ENCODE measurements at places on chromosomes 3 and 15.
A peak's percentile ranks its signal among the peaks of the same experiment; 100 is the strongest.

DNA sequence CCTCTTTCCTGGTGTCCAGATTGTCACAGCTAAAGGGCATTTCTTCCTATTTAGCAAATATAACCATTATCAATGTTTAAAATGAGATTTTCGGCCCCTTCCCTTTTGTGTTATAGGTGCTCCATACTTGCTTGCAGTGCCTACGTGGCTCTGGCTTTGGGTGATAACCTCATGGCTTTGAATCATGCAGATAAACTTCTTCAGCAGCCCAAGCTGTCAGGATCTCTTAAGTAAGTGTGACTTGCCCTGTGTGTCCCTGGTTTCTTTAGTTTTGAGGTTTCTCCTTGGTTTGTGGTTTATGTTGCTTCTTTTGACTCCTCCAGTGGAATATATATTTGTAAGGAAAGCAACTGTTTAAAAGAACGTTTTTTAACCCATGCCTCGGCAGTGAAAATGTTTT lies 58.5 kb upstream of the TRIM71 start:
- no peak for DNase-seq

GRCh38 chr3:157297328-157297915 lies 137.5 kb upstream of the CCNL1 start:
- no peak for DNase-seq

DNA sequence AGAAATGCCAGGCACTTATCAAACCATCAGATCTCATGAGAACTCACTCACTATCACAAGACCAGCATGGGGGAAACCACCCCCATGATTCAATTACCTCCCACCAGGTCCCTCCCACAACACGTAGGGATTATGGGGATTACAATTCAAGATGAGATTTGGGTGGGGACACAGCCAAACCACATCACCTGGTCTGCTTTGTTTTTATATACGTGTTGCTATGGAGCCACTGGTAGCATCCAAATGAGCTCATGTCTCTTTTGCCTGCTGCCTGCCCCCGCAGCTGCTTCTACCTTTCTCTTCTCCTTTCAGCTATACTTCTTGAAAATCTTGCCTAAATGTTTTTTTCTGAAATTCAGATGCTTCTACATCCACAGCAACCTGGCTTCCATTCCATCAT lies 26.8 kb upstream of the PCOLCE2 start:
- DNase-seq: no peak

DNA sequence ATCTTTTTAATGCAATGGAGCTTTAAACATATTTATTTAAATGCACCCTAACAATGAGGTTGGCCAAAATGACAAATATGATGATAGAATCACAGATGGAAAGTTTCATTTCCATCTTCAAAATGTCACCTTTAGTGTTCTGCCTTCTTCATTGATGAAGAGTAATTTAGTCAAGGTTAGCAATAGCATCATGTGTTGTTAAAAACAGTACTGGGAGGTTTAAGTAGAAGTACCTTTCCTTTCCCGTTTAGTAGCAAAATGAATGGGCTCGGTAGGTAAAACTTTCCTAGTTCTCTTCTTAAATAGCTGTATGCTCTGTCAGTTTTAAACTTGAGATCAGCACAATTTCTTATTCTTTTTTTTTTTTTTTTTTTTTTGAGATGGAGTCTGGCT lies 35.1 kb downstream of the EIF2AK4 start:
- no peak for DNase-seq

- DNase-seq: no peak
Measured at GRCh38 chr3:160006282-160007163, 17.9 kb downstream of the IL12A start.

DNA sequence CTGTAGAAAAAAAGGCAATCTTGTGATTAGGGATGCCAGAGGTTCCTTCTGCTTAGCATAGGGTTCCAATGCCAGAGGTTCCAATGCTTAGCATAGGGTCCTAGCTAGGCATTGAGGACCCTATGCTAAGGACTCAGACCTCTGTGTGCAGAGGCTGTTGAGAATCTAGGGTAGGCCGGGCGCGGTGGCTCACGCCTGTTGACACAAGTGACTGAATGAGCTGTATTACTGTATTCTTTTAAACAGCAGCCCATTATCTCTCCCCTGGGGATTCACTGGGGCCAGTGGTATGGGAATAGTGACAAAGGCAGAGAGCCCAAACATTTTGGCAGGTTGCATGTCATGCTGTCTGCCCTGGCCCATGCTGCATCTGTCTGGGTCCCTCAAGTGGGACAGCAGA lies 16.2 kb downstream of the PAK6 start:
- no peak for DNase-seq

- DNase-seq: no peak
Measured at GRCh38 chr3:150503402-150504099, 42.7 kb downstream of the SERP1 start.

GRCh38 chr15:52082197-52083036 lies 30.2 kb downstream of the BCL2L10 start:
- no peak for DNase-seq

DNA sequence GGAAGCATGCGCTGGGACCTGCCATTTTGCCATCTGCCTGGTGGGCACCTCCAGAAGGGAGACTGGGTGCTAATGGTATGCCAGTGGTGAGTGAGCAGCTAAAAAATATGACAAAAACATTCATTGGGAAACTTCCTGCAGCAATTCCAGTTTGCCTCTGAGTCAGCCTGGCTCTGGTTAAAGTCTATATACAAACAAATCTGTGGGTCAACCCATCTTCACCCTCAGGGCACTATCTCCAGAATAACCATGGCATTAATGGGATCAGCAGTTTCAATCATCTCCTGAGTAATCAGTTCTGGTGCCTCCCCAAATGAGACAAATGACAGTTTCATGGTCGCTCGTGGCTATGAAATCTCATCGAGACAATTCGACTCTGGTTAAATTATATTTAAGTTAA lies 21.5 kb downstream of the FRMD4B start:
- no peak for DNase-seq

GRCh38 chr3:34183611-34184340 lies 385.3 kb downstream of the PDCD6IP start:
- no peak for DNase-seq

GRCh38 chr3:65521032-65521431 lies 517.7 kb downstream of the MAGI1 start:
- DNase-seq: no peak

- no peak for DNase-seq
Measured at GRCh38 chr3:24375947-24376384, 118.7 kb downstream of the THRB start.

DNA sequence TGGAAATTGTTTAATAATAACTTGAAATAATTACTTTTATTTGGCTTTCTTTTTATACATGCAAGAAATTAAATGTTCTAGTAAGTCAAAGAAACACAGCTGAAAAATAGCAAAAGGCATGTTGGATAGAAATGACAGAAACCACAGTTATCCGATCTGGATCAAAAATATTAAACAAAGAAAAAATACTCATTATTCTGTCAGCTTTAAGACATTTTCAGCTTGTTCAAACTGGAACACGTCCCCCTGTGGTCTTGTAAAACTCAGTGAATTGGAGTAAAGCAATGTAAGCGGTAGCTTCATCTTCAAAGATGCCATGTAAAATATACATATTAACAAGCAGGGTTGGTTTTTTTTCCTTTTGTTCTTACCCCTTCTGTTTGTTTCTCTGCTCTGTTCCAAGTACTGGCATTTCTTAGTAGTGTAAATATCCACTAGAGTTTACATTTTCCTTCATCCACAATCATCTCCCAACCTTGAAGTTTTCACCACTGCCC lies 223.4 kb downstream of the IGSF11 start:
- no peak for DNase-seq

DNA sequence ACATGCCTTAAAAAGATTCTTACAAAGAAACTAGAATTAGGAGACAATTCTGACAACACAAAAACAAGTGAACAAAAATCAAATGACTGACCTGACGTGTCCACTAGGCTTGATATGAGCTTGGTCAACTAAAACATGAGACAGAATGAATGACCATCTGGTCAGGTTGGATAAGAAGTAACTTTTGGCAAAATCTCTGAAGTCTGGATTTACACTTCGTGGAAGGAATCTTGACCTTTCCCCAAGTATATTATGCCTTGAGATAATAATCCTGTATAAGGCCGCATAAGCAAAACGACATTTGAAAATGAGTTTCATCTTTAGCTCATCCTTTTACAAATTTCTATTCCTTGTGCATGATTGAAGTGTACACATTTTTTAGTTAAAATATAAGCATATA lies 1.1 kb upstream of the TF start:
- no peak for DNase-seq

GRCh38 chr15:88035381-88035780 lies 221.2 kb downstream of the NTRK3 start:
- DNase-seq: no peak

GRCh38 chr15:69316291-69316690 lies 17.6 kb downstream of the PAQR5 start:
- no peak for DNase-seq

GRCh38 chr3:99418209-99418635 lies 220.2 kb upstream of the COL8A1 start:
- DNase-seq: no peak

GRCh38 chr3:170356596-170357175 lies 829 bp upstream of the SKIL start:
- DNase-seq: peak; percentile 56

GRCh38 chr3:66938338-66938963 lies 59.7 kb upstream of the KBTBD8 start:
- DNase-seq: no peak

DNA sequence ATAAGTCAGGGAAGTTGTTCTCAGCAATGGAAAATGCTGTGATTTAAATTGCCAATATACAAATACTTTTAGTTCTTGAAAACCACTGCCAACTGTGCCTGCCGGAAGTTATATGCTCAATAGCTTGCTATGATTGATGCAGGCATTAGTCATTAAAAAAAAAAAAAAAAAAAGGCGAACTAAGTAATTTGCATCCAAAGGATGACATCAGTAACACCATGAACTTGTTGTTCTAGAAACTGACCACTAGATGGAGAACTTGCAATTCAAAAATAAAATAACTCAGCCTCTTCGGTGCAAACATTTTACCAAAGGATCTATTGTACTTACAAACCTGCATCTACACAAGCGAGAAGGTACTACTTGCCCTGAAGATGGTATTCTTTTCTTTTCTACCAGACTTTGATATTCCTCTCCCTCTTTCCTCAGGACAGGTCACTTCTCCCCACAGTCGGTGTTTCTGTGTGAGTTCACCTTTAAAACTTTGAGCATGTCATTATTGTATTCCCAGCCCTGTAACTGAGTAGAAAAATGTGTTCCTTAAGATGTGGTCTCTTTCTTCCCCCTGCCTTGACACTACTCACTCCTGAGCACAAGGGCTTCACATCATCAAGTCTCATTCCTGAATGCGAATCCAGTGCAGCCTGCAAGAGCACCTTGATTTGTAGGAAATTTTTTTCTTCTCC lies 115.0 kb upstream of the VEPH1 start:
- no peak for DNase-seq

DNA sequence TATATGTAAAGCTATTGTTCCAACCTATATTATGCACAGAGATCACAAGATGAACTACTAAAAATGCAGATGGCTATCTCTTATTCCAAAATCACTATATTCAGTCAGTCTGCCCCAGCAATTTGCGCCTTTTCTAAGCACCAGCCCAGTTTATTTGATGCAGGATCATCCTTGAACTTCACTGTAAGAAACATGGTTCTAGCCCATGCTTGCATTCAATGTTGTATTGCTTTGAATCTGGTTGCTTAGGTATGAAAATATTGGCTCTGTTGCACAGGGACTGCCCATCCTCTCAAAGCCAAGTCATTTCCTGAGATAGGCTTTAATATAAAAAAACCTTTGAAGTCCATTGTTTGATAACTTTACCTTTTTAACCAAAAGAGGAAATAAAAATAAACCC lies 170.5 kb upstream of the LRIG1 start:
- no peak for DNase-seq

DNA sequence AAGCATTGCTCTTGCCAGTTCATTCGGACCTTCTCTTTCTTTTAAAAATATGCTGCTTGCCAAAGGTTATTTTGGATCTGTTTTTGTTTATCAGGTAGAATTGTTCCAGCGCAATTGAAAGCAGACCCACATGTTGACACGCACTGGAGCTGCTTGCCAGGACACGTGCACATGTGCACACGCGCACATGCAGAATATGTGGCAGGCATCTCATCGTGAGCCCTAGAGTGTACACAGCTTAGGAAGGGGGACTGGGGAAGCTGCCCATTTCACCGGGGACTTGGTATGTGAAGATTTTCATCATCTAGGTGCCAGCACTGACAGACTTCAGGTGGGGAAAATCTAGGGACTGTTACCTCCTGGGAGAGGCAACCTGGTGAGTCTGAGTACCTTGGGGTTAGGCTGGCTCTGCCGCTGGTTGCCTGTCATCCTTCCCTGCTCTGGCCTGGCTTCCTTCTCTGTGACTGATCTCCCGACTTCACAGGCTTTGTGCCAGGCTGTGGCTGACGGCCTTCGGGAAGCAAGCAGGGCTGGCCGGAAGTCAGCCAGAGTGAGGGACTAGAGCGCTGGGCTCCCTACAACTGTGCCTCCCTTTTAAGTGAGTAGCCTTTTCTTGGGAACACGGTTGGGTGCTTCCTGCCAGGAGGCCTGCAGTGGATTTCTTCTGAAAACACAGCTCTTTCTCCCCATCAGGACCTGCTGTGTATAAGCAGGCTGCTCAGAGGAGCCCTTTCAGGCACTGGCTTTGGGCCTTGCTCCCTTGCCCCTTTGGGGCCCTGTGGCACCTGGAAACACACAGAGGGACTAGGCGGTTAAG lies 129.3 kb downstream of the EEFSEC start:
- no peak for DNase-seq

DNA sequence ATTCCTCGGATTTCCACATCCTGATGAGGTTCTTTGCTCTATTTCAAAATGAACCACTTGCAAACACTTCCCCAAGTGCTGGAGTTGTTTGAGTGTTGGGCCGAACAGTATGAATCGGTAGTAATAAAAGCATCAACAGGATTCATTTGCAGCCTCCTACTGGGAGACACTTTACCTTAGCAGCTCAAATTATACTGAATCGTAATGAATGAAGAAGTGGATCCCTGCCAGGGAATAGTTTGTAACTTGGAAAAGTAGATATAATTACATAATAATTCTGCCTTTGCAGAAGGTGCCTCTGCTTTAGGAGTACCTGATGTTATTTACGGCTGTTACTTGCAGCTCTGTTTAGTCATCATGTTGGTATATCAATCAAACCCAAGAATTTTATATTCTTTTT lies 669.1 kb downstream of the CADM2 start:
- DNase-seq: no peak

DNA sequence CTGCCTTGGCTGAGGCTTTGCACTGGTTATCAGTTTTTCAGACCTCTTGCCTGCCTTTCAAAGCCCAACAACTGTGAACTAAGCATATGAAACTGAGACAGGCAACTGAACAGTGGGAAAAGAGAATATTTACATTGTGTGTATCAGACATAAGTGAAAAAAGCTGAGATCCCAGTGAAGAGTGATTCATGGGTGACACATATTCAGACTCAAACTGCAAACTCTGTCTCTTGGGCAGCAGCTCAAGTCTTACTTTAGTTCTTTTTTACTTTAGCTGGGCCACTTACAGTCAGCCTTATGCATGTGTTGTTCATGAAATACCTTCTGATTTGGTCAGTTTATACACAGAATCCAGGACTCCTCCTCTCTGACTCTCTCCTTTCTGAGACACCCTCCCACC lies 19.2 kb downstream of the SUCLG2 start:
- DNase-seq: no peak

Data from stimulated activated CD4-positive, alpha-beta T cell treated with anti-CD3 and anti-CD28 coated beads, Interleukin-4, amount 100 ng/mL, for 1 hour (primary cell).